Activated CD4-positive, alpha-beta T cell treated with anti-CD3 and anti-CD28 coated beads for 36 hours (primary cell): ENCODE measurements at places on chromosomes 2 and 18.
A peak's percentile ranks its signal among the peaks of the same experiment; 100 is the strongest.

- no peak for DNase-seq
These were observed 80.9 kb downstream of the ICA1L start for GRCh38 chr2:202790676-202791075.

DNA sequence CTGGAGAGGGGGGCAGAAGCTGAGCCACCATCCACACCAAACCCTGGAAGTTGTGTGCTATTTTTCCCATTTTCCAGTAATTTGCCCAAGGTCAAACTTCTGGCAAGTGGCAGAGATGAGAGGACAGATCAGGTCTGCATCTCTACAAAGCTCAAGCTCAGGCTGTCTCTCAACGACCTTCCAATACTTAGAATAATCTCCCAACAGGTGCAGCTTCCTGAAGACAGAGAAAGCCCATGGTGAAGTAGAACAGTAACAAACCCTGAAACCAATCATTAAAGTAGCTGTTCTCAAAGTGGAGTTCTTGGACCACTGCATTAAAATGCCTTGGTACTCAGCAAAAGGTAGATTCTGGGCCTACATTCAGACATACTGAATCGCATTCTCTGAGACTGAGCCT is 37.6 kb downstream of the TMEM131 start:
- DNase-seq: no peak

DNA sequence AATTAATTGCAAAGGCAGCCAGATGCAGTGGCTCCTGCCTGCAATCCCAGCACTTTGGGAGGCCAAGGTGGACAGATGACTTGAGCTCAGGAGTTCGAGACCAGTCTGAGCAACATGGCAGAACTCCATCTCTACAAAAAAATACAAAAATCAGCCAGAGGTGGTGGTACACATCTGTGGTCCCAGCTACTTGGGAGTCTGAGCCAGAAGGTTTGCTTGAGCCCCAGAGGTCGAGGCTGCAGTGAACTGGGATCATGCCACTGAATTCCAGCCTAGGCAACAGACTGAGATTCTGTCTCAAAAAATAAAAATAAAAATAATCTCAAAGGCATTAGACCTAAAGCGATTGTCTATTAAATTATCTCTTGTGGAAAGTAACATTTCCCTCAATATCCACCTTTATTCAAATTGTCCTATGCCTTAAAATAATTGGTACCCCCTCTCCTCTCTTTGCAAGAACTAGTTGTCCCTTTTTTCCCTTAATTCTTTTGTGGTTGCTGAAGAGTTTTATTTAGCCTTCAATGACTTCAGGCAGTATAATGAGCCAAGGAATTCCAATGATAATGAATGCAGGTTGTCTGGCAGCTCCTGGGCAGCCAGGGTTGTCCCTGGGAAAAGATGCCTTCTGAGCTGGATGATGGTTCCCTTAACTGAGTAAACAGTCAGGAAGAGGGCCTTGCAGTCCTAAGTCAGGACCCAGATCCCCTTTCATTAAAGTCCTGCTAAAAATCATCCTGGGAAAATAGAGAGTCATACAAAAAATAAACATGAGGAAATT is 32.2 kb downstream of the GPR75 start:
- no peak for DNase-seq

DNA sequence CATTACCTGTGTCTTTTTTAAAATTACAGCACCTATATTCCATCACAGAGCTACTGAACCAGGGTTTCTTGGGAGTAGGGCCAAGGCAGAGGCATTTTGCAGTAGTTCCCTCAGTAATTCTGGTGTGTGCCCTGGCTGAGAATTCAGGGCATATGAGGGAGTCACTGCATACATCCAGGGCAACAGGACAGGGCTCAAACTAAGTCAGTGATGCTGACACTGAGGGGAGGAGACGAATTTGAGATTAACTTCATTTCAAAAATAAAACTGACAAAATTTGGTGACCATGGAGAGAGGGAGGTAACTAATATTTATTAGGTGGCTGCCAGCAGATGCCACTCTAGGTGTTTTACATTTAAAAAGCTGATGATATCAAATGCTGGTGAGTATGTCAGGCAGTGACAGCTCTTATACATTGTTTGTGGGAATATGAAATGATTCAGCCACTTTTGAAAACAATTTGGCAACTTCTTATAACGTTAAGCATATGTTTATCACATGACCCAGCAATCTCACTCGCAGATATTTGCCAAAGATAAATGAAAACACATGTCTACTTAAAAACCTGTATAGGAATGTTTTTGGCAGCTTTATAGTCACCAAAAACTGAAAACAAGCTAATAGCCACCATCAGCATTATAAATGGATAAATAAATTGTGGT is 20.3 kb downstream of the STRADB start:
- DNase-seq: no peak

- peak; percentile 78 for DNase-seq
These were observed 19.1 kb downstream of the CTLA4 start for GRCh38 chr2:203886661-203887151.

DNA sequence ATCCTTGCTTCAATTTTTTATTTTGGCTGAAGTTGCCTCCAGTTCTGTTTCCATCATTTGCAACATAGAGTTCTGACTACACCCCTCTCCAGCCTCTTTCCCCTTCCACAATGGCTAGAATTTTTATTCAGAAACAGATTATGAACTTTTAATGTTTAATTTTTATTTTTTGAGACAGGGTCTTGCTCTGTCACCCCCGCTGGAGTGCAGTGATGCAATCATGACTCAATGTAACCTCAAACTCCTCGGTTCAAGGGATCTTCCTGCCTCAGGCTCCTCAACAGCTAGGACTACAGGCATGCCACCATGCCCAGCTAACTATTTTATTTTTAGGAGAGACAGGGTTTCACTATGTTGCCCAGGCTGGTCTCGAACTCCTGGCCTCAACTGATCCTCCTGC is 2.8 kb downstream of the NTSR2 start:
- DNase-seq: no peak

DNA sequence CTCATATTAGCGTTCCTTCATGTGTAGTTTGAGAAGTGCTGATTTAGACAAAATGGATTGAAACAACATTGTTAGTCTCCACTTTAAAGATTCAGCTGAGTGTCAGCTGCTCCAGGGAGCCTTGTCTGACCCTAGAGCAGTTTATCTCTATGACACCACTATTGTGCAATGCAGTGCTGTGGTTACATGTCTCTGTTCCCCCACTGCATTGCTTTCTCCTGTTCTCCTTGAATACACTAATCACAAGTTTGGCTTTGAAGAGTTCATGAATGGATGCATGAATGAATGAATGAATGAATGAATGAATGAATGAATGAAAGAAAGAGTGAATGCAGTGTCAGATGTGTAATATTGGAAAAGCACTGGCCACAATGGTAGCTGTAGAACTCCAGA is 38.3 kb downstream of the GCG start:
- no peak for DNase-seq

- peak; percentile 75 for DNase-seq
These were observed 5.0 kb downstream of the NAPG start for GRCh38 chr18:10530852-10531251.

DNA sequence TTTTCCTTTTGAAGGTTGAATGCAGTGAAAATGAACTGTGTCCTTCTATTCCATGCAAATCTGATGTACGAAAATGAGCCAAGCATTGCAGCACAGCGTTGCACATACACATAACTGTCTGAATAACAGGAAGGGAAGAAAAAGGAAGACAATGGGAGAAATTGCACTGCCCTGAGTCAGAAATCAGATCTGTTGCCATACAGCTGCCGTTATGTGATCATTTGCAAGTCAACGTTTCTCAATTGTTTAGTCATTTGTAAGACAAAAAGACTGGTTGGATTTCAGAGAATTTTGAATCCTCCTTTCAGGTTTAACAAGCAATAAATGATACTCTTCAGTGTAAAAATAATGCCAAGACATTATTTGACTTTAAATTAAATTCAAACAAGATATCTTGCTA is 284.1 kb downstream of the DSEL start:
- DNase-seq: no peak

DNA sequence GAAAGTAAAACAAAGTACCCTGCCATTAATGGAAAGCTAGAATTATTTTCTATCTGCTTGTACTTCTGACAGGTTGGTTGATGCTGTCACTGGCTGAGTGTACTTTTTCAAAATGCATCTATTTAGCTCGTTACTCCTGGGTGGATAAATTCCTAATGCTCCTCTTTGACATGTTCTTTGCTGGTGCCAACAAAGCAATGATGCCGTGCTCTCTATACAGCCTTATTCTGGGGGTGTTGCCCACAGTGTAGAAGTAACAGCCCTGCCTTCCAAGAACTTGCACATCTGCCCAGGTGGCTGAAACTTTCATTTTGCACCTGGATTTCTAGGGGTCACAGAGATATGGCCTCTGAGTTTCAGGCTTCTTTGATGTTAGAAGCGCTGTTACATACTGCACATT is 132.4 kb downstream of the SLC4A3 start:
- DNase-seq: no peak

DNA sequence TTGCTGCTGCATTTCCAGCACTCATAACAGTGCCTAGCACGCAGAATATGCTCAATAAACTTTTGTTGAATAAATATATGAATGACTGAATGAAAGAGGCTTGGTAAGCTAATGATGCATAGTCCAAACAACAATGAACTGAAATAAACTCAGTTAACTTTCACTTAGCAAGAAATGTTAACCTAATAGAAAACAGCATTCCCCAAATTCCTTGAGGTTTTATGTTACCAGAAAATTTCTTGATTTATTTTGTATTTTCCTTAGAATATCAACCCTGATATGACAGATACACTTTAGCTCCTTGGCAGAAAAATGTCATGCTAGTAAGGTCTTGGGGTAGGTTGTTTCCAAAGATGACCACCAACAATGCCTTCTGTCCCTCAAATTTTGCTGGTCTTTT is 217.4 kb downstream of the KCNE4 start:
- DNase-seq: no peak

GRCh38 chr2:54678719-54679118 is 44.7 kb upstream of the EML6 start:
- DNase-seq: no peak

DNA sequence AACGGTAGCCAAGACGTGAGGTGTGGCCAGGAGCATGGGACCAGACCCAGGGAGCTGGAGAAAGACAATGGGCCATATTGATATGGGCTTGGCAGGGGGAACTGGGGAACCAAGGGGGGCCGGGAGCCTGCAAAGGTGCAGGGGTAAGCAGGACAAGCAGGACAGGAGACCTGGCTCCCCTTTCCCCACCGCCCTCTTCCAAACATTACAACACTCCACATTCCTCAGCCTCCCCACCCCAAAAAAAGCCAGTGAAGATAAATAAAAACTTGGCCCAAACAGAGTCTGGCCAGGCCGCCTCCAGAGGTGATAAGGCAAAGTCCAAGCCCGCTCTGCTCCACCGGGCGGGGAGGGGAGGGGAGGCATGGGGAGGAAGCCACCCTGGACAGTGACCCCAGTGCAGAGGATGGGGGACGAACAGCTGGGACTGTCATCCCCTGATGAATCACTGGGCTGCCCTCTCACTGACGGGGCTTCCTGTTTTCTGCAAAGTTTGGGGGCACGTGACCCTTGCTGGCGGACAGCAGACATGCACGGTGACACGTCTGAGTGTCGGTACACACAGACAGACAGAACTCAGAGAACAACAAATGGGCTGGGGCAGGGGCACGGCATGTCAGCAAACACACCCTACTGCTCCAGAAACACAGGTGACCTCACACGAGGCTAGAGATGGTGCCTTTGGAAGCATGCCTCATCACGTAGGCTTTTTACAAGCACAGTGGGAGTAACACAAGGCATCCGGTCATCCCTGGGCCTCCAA is 100.2 kb downstream of the TNS1 start:
- DNase-seq: peak; percentile 51

DNA sequence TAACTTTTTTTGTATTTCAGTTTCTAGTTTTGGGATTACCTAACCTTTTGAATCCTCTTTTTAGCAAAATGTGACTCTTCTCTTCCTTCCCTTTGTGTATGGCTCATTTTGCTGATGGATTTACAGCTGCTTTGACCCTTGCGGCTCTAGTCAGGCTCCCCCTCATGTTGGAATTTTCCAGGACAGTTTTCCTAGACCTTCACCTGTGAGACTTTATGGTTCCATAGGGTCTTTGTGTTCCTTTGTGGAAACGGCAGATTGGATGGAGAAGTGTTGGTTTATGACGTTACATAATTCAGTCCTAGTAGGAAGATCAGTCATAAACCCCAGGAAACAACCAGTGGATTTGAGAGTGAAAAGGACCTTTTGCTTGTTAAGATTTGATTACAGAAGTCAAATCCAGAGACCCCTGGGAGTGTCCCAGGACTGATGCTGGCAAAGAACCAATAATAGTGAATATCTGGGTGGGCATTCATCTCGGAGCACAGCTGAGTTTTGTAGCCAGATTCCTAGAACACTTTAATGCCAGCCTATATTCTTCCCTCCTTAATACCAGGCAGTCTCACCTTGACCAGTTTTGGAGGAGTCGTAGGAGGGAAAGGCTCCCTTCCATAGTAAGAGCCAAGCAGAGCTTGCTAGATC is 42.7 kb downstream of the SOCS6 start:
- no peak for DNase-seq

- DNase-seq: no peak
These were observed 50.4 kb downstream of the PAX8 start for GRCh38 chr2:113228351-113228750.

GRCh38 chr2:43087413-43087812 is 139.0 kb downstream of the ZFP36L2 start:
- no peak for DNase-seq

GRCh38 chr2:187349326-187349944 is 98.6 kb downstream of the CALCRL start:
- DNase-seq: no peak

DNA sequence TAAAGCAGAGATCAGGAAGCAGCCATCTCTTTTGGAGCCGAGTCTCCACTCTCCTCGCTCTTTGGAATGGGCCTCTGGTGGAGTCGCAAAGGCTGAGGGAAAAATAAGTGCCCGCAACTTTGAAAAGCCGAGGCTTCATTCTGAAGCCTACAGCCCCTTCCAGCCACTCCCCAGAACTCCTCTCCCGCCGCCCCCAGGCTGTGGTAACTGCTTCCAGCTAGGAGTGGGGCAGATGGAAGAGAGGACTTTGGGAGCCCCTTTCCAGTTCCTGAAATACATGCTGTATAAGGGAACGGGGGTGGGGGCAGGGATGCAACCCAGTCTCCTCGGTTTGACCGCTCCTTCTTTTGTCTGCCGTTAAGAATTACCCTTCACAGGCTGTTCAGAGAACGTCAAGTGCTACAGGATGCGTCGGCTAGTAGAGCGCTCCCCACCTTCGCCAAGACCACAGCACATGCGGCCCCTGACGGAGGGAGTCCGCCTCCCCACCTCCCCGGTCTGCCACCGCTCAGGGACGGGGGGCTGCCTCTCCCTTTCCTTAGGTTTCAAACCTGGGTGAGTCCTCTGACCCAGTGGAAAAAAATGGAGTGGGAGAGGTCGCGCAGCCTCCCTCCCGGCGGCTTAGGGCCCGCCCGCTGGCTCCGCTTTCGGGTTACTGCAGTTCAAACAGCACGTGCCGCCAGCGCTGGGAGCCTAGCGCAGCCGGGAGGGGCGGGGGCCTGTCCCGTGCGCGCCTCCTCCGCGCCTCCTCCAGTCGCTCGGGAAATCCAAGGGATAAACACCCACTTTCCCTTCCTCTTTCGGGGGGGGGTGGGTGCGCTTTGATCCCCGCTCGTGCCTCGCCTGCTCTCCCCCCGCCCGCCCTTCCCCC is 4.9 kb downstream of the CYP26B1 start:
- peak; percentile 33 for DNase-seq
